Stimulated activated memory B cell treated with anti-CD40 and anti-IgM and Interleukin-4, amounts not matched to agents 10 μg/mL and 1 μg/mL and 100 μg/mL, for 72 hours (primary cell): ENCODE measurements at places on chromosomes 5 and 9.

DNA sequence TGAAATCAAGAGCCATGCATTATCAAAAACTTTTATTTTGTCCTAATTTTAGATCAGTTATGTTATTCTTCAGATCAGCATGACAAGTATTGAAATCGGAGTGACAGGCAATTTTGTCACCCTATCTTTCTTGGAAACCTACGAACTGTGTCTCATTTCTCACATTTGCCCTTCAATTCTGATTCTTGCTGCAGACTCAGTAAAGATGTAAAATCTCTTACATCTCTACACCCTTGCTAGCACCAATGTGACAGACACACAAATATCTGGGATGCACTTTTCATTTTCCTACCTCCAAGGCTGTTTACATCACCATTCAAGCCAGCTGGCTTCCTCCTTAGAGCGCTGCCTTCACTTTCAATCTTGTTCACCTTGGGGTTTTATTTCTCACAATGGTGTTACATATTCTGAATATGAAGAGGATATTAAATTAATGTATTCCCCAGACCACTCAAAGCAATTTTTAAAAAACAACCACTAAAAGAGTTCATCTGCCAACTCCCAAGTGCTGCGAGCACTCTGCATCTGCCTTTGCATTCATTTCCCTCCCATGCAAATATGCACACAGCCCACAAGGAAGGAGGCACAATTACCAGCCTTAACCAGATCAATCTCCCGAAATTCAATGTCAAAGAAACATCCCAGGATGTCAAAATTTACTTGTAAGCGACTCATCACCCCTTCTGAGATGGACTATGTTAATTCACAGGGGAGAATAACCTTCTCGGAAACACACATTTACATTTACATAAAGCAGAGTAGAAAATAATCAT lies 164.3 kb downstream of the ENC1 start:
- no peak for ATAC-seq

DNA sequence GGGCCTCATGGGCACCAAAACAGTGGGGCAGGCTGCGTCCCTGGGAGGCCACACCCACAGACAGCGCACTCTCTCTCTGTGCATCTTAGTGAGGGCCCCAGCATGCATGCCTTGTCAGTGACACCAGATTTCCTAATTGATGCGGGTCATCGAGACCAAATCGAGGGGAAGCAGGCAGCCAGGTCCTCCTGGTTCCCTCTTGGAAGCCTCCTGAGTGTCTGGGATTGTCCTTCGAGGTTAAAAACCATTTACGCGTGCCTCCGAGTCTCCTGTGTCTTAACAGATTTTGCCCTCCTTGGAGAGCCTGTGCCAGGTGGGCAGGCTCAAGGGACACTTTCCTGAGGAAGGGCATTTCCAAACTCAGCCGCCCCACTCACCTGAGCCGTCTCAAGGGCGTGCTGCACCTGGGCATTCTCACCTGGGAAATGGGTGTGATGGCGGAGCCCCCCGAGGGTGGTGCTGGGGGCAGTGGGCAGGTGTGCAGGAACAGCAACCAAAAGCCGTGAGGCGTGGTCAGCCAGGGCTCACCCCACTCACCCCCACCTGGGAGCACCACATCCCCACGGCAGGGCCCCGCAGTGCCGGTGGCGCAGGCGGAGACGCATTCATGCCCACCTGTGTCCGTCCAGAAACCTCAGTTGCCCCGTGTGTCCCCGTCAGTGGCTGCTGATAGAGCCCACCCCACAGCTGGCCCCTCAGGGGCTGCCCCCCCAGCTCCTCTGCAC lies 2.7 kb downstream of the SLC6A19 start:
- no peak for ATAC-seq

- ATAC-seq, result no peak
Observed at GRCh38 chr5:171315386-171315891, 6.4 kb downstream of the TLX3 start.

- peak; percentile 70 for ATAC-seq
Observed at GRCh38 chr5:150155258-150156026, at the start of gene PDGFRB. Gene PDGFRB (minus strand): TSS chr5:150155845. CDS start chr5:150137047, 18,798 bp downstream.

DNA sequence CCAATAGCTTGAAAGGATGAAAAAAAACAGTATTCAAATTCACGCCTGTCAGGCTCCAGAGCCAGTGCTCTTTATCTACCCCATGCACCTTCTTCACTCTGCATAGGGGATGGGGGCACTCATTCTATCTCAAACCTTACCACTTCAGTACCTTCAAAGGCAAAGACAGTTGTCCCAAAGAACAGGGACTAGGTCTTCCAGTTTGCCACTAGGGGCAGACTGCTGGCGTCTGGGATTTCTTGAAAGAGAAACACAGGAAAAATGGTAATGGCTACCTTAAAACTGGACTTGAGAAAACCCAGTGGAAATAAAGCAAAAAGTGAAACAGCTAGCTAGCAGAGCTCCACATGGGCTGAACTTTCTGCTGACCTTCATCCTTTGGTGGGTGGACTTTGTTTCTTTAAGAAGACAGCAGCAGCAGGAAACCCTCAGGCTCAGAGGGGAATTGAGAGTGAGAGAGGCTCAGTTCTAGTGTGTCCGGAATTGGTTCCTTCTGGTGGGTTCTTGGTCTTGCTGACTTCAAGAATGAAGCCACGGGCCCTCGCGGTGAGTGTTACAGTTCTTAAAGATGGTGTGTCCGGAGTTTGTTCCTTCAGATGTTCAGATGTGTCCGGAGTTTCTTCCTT lies 41.0 kb upstream of the SLC36A1 start:
- ATAC-seq, result peak; percentile 51

GRCh38 chr9:68538200-68538599 lies 2.5 kb downstream of the TMEM252 start:
- no peak for ATAC-seq

- ATAC-seq, result no peak
Observed at GRCh38 chr9:120464176-120464886, 115.6 kb downstream of the CDK5RAP2 start.

DNA sequence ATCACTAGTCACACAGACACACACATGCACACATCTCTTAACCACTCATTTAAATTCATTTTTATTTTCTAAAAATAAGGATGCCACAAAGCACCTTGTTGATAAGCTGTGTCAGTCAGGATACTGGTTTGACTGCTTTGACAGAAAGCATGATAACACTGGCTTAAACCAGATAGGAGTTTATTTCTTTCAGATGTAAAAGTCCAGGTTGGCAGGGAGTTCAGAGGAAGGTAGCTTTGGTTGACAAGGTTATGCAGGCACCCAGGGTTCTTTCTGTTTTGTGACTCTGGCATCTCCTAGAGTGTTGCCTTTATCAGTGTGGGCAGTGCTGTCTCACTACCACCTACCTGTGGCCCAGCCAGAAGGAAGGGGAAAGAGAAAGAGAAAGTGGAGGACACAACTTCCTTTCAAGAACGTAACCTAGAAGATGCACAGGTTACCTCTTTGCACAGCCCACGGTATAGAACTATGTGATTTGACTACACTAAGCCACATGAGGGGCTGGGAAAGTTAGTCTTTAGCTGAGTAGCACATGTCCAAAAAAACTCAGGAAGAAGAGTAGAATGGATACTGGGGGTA lies 334.7 kb downstream of the OSTF1 start:
- no peak for ATAC-seq

- ATAC-seq, result no peak
Observed at GRCh38 chr5:125348221-125348692, 601.8 kb upstream of the ZNF608 start.

GRCh38 chr5:50697739-50698138 lies 31.3 kb downstream of the PARP8 start:
- peak; percentile 75 for ATAC-seq

DNA sequence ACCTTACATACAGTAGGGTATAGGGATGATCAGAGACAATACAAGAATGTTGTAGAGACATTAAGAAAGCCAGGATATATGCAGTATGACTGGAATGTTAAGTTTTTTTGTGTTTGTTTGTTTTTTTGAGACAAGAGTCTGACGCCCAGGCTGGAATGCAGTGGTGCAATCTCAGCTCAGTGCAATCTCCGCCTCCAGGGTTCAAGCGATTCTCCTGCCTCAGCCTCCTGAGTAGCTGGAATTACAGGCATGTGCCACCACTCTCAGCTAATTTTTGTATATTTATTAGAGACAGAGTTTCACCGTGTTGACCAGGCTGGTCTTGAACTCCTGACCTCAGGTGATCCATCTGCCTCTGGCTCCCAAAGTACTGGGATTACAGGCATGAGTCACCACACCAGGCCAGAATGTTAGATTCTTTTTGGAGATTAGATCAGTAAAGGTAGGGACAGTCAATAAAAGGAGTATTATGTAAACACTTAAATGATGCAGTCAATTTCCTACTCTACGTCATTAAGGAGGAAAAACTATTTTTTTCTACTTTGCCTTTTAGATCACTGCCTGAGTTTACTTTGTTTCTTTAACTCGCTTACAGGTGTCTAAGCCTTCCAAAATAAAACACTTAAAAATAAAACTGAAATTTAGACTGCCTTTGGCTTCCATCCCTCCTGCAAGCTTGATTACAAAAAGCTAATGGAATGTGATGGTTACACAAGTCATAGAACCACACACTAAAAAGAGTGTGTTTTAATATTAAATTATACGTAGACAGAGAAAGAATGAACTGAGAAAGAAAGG lies 6.8 kb upstream of the HNRNPA0 start:
- no peak for ATAC-seq

DNA sequence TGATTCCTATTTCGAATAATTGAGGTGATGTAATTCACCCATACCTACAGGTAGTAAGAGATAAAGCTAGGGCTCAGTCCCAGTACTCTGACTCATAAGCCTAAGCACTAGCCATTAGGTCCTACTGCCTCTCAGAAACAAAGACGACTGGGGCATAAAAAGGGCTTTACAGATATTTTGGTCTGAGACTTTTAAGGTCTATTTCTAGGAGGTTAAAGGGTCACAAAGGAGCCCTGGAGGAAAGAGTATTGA lies 69.8 kb downstream of the SGCD start:
- ATAC-seq, result no peak

- no peak for ATAC-seq
Observed at GRCh38 chr5:10410662-10411061, 31.0 kb upstream of the ROPN1L start.

DNA sequence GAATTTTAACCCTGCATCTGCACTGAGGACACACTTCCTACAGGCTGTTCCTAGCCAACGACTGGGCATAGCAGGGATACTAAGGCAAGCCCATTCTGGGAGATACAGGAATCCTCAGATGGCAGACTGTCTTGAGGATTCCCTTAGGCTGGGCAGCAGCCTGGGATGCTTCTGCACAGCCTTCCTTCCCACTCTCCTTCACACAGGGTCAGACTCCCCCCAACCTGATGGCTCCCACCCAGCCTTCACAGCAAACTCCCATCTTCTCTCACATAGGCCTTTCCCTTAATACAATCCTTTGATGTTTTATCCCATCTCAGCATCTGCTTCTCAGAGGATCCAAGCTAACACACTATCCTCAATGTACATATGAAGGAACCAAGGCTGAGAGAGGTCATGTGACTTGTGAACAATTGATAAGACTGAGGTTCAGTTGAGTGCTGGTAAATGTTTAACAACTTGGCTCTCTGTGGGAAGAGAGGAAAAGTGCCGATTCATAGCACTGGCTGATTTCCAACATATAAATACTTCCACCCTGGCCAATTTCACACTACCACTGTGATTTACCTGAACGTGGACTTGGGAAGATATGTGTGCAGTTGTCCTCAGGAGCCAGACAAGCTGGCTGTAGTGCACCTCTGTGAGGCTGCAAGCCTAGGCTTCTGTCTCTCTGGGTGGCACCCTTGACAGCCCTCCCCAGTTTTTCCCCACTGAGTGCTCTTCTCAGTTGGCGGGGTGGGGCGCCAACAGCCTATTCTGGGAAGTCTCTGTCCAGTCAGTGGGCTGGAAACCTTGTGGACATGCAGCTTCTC lies 120.2 kb upstream of the TRIM32 start:
- ATAC-seq, result no peak

DNA sequence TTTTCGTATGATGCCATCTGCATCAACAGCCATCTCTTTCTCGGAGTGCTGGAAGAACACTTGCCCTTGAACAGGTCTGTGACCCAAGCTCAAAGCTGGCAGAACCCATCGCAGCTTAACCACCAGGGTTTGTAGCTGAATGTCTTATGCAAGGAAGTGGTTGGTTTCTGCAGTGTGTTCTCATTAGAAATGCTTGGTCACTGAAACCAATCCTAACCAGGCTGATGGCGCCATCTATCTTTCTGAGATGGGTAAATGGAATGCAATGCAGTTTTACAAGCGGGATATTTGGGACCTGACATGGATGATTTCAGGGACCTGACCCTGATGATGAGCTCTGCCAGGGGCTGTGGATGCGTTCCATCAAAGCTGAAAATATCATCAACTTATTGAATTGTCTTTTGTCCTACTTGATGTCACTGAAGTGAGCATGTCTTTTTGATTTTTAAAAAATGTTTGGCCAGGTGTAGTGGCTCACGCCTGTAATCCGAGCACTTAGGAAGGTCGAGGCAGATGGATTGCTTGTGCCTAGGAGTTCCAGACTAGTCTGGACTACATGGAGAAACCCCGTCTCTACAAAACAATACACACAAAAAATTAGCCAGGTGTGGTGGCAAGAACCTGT lies 28.7 kb downstream of the DMRT3 start:
- peak; percentile 55 for ATAC-seq

DNA sequence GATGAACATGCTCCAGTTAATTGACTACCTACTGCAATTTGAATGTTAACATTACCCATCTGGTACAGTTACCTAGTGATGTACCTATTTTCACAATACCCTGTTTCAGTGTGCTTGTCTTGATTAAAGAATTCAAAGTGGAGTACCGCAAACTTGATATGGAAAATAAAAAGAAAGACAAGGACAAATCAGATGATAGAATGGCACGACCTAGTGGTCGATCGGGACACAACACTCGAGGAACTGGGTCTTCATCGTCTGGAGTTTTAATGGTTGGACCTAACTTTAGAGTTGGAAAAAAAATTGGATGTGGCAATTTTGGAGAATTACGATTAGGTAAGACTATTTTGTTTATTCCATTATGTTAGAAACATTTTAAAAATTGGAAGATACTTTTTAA lies 33.5 kb downstream of the CSNK1G3 start:
- no peak for ATAC-seq

DNA sequence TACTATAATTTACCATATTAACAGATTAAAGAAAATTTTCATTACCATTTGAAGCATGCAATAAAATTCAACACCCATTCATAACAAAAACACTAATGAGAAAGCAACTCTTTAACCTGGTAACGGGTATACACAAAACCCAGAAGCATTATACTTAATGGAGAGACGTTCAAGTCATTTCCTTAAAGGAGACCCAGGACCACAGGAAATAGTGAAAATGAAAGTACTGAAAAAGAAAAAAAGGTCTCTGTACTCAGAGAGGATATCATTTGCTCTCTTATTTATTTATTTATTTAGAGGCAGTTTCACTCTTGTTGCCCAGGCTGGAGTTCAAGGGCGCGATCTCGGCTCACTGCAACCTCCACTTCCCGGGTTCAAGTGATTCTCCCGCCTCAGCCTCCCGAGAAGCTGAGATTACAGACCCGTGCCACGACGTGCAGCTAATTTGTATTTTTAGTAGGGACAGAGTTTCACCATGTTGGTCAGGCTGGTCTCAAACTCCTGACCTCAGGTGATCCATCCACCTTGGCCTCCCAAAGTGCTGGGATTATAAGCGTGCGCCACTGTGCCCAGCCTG lies 61.6 kb downstream of the SETX start:
- ATAC-seq, result no peak

GRCh38 chr9:121038804-121039203 lies 11.3 kb downstream of the C5 start:
- ATAC-seq, result no peak

GRCh38 chr5:94396687-94397086 lies 221.7 kb downstream of the KIAA0825 start:
- ATAC-seq, result no peak
